Stimulated activated naive CD4-positive, alpha-beta T cell (primary cell): ENCODE measurements at places on chromosomes 6 and 20.

- no peak for DNase-seq
Observed at GRCh38 chr6:140062043-140063020, 687.9 kb upstream of the CITED2 start.

- no peak for DNase-seq
Observed at GRCh38 chr6:157845493-157846259, 22.6 kb downstream of the SNX9 start.

DNA sequence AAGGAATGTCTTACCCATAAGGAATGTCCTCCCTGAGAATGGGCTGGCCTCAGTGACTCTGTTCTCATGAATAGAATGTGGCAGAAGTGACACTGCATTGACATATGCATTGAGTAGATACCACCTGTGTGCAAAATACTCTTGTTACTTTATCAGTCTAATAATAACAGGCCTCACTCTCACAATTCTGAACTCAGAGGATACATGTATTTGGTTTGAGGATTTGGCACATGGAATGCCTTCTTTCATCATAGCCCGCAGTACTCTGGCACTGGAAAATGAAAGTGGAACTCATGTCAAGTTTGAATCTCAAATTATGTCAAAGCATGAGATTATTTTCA, 52.9 kb upstream of the PLCB4 start:
- DNase-seq, result no peak

DNA sequence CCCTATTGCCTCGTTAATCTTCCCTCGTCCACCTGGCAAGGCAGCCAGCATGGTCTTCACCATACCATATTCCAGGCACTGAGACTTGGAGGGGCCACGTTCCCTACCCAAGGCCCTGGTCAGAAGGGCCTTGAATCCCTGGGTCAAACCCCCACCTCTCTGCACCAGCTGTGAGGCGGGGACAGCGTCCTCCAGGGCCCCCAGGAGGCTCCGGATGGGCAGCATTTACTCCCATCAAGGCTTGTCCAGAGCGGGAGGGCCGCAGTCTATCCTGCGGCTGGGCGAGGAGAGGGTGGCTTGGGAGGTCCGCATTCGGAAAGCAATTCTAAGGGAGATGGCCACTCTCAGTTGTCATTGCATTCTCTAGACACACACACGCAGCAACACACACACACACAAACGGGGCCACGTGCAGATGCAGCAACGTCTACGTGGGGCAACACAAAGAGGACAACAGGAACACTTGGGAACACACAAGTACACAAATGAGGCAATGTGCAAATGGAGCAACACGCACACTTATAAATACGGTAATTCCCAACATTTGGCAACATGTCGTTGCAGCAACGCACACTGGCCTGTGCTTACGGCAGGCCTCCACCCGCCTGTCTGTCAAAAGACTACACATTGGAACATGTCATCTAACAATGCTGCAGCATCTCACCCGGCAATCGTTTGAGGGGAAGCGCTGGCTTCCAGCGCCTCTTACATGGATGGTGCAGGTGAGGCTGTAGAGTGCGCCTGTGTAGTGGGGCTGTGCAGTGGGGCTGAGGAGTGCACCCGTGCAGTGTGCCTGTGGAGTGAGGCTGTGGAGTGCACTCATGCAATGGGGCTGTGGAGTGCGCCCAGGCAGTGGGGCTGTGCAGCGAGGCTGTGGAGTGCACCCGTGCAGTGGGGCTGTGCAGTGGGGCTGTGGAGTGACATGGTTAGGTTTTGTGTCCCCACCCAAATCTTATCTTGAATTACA, 12.9 kb upstream of the NTSR1 start:
- DNase-seq, result no peak

- DNase-seq, result no peak
Observed at GRCh38 chr20:61745397-61746146, 320.1 kb downstream of the TAF4 start.

- no peak for DNase-seq
Observed at GRCh38 chr20:18909254-18909653, 95.7 kb downstream of the SCP2D1 start.

- DNase-seq, result no peak
Observed at GRCh38 chr6:70353448-70353847, 50.6 kb upstream of the COL9A1 start.
